Activated CD4-positive, alpha-beta T cell treated with anti-CD3 and anti-CD28 coated beads for 48 hours (primary cell): ENCODE measurements at places on chromosomes 12 and 14.
A peak's percentile ranks its signal among the peaks of the same experiment; 100 is the strongest.

GRCh38 chr14:64417055-64417770, 29.1 kb downstream of the MTHFD1 start:
- DNase-seq: no peak

GRCh38 chr12:58007875-58008274, 66.5 kb downstream of the ATP23 start:
- DNase-seq: no peak

- no peak for DNase-seq
Observed at GRCh38 chr12:27627123-27627852, 69.0 kb upstream of the REP15 start.

DNA sequence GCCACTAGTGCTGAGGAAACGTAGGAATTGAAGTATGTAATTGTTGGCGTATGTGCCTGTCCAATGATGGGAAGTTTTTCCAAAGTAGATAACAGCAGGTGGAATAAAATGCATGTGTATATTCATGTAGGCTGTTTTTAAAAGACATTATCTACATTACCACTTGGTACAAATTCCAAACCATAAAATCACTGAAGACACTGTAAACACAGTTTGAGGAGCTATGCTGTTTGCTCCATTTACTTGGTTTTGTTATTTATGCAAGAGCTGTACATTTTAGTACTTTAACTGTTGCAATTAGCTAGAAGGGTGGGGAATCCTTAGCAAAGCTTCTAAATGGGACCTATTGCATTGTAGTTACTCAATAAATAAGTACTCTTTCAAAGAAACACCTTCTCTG, 274.5 kb upstream of the DIO2 start:
- DNase-seq: no peak

DNA sequence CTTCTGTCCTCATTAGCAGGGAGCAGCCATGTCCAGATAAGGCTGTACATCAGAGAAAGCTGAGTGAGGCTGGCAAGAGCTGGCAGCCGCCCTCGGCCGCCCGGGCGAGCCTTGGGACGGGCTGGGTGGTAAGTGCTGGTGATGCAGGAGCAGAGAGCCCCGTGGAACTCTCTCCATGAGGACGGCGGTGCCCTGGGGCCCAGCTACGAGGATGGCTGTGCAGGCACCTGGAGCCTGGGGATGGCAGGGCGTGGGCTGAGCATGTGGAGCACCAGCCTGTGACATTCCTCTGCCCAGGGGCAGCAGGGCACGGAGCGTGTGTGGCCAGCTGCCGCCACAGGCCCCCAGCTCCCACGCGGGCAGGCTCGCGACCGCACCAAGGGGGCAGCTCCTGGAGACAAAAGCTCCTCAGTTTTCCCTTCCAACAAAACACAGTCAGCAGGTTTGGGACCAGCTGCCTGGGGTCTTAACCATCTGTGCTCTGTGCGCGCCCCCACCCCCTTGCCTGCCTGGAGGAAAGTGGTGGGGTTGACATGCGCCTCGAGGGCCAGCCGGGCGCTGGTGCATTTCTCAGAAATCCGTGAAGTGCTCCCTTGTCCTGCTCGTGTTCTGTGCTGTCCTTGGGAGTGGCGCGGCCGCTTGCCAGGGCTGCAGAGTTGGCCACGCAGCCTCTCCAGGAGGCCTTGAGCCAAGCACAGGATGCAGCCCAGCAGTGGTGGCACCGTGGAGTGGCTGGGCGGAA, 21.4 kb downstream of the PACS2 start:
- no peak for DNase-seq

- no peak for DNase-seq
Observed at GRCh38 chr14:85613496-85613895, 83.6 kb downstream of the FLRT2 start.

GRCh38 chr14:31307198-31307597, 99.6 kb upstream of the HECTD1 start:
- no peak for DNase-seq

GRCh38 chr14:94120667-94121340, 8.6 kb downstream of the IFI27L2 start:
- DNase-seq: no peak

GRCh38 chr12:119938049-119938667, 50.9 kb upstream of the BICDL1 start:
- DNase-seq: peak; percentile 76

- DNase-seq: no peak
Observed at GRCh38 chr12:82440885-82441284, 82.6 kb downstream of the METTL25 start.
